Immature natural killer cell (primary cell): ENCODE measurements at places on chromosomes 1 and 21.

DNA sequence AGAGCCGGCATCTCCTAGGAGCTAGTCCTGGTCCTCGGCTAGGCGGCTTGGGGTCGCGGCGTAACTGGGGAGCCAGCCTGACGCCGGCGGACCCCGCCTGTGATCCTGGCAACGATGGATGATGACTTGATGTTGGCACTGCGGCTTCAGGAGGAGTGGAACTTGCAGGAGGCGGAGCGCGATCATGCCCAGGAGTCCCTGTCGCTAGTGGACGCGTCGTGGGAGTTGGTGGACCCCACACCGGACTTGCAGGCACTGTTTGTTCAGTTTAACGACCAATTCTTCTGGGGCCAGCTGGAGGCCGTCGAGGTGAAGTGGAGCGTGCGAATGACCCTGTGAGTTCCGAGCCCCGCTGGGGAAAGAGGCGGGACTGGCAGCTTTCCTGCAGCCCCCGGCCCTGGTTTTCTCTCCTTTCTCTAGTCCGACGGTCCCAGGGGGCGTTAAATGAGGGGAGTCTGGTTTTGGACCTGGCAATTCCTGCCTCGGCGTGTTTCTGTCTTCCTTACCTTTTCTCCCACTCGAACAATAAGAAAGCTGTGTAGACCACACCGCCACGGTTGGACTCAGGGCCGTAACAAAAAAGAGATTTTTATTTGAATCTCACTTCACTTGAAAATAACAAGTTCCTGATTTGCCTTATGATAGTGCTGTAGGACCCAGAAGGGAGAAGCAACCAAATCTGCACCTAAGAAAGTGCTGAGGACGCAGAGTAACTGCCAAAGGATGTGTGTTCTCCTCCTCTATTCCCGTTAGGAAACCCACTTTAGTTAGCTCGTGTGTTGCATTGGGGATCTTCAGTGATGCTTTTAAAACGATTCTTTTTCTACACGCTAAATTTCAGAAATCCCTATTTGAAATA lies at the start of gene SPRTN:
Gene SPRTN (plus strand): TSS at position 24 of the 859 bp plus-strand sequence. CDS start 91 bp downstream, at position 115.
- no peak for DNase-seq

DNA sequence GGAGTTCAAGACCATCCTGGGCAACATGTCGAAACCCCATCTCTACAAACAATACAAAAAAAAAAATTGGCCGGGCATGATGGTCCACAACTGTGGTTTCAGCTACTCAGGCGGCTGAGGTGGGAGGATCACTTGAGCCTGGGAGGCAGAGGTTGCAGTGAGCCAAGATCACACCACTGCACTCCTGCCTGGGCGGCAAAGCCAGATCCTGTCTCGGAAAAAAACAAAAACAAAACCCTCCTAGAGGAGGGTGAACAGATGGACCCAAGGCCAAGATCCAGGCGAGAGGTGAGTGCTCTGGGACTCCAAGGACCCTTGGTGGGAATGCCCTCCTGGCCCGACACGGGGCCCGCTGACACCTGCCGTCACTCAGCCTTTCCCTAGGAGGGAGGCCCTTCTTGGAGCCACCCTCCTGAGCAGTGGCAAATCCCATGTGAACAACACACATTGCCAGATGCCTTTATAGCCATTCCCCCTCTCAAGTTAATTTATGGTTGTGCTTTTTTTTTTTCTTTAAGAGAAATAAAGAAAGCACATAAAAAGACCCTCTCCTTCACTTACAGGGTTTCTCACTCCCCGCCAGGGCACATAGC lies 380 bp downstream of the TFF2 start:
- no peak for DNase-seq

GRCh38 chr1:81455481-81455880 lies 345.3 kb upstream of the ADGRL2 start:
- no peak for DNase-seq

DNA sequence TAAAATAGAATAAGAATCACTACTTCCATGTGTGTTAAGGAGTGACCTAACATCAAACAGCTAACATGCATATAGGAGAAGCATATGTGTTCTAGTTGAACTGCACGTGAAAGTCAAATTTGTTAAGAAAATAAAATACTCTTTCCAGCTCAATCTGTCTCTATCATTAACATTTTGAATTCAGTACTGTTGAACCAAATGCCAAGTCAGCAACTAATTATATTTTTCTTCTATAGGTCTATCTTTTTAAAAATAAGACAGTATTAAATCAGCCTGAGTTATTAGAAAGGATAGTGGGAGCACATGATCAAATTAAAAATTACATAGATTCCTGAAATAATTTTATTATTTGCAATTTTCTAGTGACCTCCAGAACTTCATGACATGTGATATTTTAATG lies 141.8 kb downstream of the NRIP1 start:
- DNase-seq: no peak

GRCh38 chr1:232431748-232432147 lies 198.2 kb downstream of the SIPA1L2 start:
- DNase-seq: no peak

DNA sequence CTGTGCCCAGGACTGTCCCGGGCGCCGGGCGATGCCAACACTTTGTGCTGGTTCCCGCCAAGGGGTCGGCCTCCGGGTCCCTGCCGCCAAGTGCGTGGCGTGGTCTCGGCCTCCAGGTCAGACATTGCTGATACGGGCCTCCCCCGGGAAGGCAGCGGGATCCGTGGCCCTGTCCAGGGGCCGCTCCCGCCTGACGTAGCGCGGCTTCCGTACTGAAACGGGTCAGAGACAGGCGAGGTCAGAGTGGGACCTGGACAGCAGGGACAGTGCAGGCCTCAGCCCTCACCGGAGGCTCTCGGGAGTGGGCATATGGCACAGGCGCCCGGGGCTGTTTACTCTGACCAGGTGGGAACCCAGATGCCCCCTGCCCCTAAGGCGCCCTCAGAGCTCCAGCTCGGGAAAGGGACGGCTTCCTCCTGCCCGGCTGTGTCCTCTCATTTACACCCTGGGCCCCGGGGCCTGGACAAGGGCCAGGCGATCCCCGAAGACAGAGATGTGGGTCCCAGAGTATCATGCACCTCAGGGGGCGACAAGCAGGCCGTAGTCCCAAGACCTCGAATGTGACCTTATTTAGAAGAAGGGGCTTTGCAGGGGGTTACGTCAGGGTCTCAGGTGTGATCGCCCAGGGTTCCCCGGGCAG lies 8.8 kb upstream of the RNF223 start:
- no peak for DNase-seq

DNA sequence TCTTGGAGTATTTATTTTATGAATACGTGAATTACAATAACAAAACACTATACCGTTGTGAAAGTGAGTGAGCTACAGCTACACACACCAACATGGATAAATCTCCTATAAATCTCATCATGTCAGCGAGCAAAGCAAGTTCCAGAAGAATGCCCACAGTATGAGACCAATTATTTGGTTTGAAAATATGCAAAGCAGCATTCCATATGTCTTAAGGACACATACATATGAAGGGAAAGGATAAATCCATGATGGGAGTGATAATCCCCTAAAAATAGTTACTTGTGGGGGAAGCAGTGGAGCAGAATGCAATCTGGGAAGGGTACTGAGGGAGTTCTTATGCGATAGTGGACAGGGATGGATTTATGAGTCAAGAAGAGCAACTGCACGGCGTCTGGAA lies 261.3 kb downstream of the DISC1 start:
- DNase-seq: no peak

DNA sequence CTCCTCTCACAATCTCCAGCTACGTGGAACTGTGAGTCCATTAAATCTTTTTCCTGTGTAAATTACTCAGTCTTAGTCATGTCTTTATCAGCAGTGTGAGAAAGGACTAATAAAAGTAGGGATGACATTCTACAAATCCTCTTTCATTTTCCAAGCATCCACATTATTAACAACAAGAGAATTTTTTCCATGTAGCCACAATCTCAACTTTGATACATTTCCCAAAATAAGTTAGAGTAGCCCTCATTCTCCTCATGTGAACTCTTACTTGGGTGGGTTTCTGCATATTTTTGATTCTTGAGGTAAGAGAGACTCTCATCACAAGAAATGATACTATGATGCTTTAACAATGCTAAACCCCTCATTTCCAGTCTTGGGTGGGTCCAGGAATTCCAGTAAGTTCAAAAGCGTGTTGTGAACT lies 52.8 kb downstream of the TNFSF18 start:
- DNase-seq: no peak

DNA sequence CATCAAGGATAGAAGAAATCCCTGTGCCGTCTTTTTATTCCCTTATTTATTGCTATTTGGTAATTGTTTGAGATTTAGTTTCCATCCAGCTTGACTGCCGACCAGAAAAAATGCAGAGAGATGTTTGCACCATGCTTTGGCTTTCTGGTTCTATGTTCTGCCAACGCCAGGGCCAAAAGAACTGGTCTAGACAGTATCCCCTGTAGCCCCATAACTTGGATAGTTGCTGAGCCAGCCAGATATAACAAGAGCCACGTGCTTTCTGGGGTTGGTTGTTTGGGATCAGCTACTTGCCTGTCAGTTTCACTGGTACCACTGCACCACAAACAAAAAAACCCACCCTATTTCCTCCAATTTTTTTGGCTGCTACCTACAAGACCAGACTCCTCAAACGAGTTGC lies 99.0 kb downstream of the TGFB2 start:
- DNase-seq: no peak
